ENCODE measurements at places on chromosomes 3 and 15. TPM values are rescaled to one million over a fixed set of nuclear protein-coding genes. Genes with fewer than 3 reads are reported as not detected.

- H3K27me3 ChIP-seq, result no peaks in the 10 kb centered on the region
- peaks cover 4% of the 10 kb centered on the region for H3K4me1 ChIP-seq
- no peak overlapping the region for H3K4me3 ChIP-seq
- peaks cover 58% of the 10 kb centered on the region for H3K36me3 ChIP-seq
- H3K27ac ChIP-seq, result no peak overlapping the region
Measured at GRCh38 chr3:48694610-48695392, 9.1 kb upstream of the NCKIPSD start.

DNA sequence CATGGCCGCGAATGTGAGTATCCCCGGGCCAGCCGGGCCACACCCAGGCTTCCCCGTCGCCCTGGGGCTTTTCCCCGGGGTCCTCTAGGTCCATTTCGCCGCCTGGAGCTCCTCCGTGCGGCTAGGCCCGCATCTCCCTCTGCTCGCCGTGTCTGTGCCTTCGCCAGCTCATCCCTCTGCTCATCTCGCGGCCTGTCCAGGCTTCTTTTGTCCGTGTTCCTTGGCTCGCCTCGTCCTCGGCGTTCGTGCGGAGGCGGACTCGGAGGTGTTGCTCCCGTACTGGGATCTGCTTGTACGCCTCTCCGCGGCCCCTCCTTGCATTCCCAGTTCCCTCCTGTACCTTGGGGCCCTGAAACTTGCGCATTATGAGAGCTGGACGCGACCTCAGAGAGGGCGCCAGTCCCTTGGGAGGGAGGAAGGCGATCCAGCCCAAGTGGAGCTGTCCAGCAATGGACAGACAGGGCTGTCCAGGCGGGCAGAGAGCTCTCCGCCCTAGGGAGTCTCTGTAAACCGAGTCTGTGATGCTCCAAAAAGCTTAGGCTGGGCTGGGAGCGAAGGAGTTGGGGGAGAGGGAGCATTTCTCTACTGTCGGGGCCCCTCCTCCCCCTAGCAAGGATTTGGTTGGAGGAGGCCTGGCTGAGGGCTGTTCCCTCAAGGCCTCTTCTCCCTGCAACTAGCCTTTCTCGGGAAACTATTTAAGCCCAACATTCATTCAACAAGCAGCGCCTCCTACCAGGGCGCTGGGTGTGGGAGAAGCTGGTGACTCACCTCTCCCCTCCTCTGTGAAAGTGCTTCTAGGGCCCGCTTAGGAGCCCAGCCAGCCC lies 553 bp downstream of the TMEM43 start:
- peaks cover 37% of the 10 kb centered on the region for H3K4me1 ChIP-seq
- peak overlapping the region; percentile 93 for H3K27ac ChIP-seq
- no peaks in the 10 kb centered on the region for H3K27me3 ChIP-seq
- DNase-seq, result peak; percentile 47

DNA sequence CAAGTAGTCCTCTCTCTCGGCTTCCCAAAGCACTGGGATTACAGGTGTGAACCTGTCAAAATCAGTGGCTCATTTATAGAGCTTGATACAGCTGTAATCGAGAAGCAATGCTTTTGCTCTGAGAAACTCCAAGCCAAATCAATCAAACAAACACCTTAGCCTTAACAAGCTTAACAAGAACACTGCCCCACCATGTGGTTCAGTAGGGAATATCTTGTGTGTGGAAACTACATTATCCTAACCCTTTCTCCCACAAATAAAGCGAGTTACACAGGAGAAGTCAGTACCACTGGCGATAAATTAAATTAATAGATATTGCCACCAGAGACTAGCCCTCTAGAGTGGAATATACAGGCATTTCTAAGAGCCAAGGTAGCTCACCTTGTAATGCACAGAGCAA lies 13.9 kb downstream of the CDAN1 start:
- no peaks in the 10 kb centered on the region for H3K27me3 ChIP-seq
- H3K36me3 ChIP-seq, result peaks cover 26% of the 10 kb centered on the region
- no peak overlapping the region for H3K27ac ChIP-seq
- no peak overlapping the region for H3K4me3 ChIP-seq

DNA sequence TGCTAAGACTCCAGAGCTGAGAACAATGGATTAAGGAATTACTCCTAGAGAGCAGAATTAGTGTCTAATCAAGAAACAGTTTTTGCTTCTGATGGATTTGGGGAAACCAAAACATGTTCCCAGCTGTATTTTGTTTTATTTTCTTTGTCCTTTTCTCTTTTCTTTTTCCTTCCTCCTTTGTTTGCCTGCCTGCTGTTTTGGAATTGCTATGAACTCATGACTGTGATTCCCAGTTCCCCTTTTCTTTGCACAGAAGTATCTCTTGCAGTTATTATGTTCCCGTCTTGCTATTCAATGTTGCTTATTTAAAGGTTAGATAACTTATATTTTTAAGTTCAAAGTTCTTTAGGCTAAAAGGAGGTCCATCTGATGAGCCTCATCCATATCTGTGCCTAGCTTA lies 77.0 kb upstream of the GBE1 start:
- no peak overlapping the region for H3K27ac ChIP-seq
- DNase-seq, result no peak
- H3K4me1 ChIP-seq, result no peaks in the 10 kb centered on the region
- no peak overlapping the region for H3K4me3 ChIP-seq

GRCh38 chr15:34239151-34239808 lies 14.5 kb downstream of the EMC4 start:
- peak overlapping the region; percentile 4 for H3K4me3 ChIP-seq
- peaks cover 31% of the 10 kb centered on the region for H3K4me1 ChIP-seq
- H3K36me3 ChIP-seq, result peaks cover 65% of the 10 kb centered on the region

- H3K4me1 ChIP-seq, result no peaks in the 10 kb centered on the region
- H3K27ac ChIP-seq, result no peak overlapping the region
- peaks cover under 1% of the 10 kb centered on the region for H3K27me3 ChIP-seq
- no peaks in the 10 kb centered on the region for H3K36me3 ChIP-seq
- no peak for DNase-seq
- no peak overlapping the region for H3K4me3 ChIP-seq
Measured at GRCh38 chr15:25635191-25635590, 196.4 kb upstream of the UBE3A start.

DNA sequence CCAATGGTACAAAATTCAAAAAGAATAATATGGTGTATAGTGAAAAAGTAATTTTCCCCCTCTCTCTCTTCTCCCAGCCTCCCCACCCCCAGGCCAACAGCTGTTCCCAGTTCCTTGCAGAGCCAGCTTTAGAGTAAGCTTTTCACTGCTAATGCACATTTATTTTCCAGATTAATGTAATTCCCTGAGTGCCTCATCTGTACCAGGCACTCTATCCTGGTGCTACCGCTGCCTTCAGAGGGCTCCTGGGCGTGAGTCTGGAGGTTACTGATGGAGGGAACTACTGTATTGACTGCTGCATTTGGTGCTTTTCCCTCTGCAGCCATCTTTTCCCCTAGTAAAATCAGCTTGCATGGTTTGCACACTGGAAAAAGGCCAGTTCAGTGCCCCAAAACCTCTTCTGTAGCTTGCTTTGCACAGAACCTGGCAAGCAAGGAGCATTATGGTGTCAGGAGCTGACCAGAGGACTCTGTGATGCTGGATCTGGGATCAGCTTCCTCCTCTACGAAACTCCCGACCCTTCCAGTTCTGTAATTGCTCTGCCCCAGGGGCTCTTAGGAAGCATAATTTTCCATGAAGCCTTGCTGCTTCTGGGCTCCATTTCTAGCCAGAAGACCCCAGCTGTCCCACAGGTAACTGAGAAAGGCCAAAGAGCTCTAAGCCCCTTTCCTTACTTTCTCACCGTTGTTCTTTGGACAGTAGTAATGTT lies 8.5 kb upstream of the USP3 start:
- H3K4me1 ChIP-seq, result peaks cover 51% of the 10 kb centered on the region
- H3K27me3 ChIP-seq, result peaks cover 7% of the 10 kb centered on the region
- DNase-seq, result no peak

DNA sequence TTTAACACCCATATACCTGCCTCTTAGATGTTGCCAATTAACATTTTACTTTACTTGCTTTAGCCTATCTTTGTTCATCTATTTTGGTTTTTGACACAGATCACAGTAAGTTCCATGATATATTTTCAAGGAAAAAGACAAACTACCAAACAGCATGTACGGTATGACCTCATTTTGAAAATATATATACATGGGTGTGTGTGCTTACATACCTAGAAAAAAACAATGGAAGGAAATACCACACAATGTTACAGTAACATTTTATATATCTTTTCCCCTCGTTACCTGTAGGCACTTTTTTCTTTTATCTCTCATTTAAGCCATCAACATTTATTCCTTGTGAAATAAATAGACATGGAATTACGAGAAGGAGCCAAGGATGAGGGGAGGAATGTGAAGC lies 170.0 kb downstream of the FOXP1 start:
- H3K4me1 ChIP-seq, result peaks cover 44% of the 10 kb centered on the region
- H3K4me3 ChIP-seq, result no peak overlapping the region
- no peaks in the 10 kb centered on the region for H3K27me3 ChIP-seq
- H3K27ac ChIP-seq, result no peak overlapping the region

- H3K27ac ChIP-seq, result no peak overlapping the region
- no peak overlapping the region for H3K4me3 ChIP-seq
- peaks cover 11% of the 10 kb centered on the region for H3K27me3 ChIP-seq
- H3K4me1 ChIP-seq, result no peaks in the 10 kb centered on the region
- H3K36me3 ChIP-seq, result no peaks in the 10 kb centered on the region
- no peak for DNase-seq
Measured at GRCh38 chr15:72852273-72852672, 68.7 kb upstream of the ADPGK start.

GRCh38 chr3:15623535-15624440 lies 22.2 kb downstream of the BTD start:
- no peak for DNase-seq
- H3K27ac ChIP-seq, result peak overlapping the region; percentile 91
- peaks cover 31% of the 10 kb centered on the region for H3K4me1 ChIP-seq
- no peak overlapping the region for H3K4me3 ChIP-seq
- H3K36me3 ChIP-seq, result peaks cover 58% of the 10 kb centered on the region
- no peaks in the 10 kb centered on the region for H3K27me3 ChIP-seq

DNA sequence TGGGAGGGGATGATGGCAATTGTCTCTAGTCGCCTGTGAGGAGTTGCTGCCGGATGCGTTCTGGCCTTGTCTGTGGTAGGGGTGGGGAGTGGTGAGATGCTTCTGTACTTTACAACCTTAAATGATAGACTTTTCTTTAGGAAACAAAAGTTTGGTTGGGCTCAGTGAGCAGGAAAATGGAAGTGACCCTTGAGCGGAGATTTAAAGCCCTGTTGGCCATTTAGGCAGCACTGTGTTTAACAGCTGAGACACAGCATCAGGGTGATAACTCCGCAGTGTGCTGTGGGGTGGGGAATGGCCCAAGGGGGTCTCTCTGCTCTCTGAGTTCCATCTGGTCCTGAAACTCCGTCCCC lies 36.6 kb downstream of the SPSB4 start:
- H3K27me3 ChIP-seq, result peaks cover 9% of the 10 kb centered on the region
- no peak for DNase-seq
- H3K4me1 ChIP-seq, result peaks cover 2% of the 10 kb centered on the region
- no peaks in the 10 kb centered on the region for H3K36me3 ChIP-seq
- no peak overlapping the region for H3K27ac ChIP-seq

DNA sequence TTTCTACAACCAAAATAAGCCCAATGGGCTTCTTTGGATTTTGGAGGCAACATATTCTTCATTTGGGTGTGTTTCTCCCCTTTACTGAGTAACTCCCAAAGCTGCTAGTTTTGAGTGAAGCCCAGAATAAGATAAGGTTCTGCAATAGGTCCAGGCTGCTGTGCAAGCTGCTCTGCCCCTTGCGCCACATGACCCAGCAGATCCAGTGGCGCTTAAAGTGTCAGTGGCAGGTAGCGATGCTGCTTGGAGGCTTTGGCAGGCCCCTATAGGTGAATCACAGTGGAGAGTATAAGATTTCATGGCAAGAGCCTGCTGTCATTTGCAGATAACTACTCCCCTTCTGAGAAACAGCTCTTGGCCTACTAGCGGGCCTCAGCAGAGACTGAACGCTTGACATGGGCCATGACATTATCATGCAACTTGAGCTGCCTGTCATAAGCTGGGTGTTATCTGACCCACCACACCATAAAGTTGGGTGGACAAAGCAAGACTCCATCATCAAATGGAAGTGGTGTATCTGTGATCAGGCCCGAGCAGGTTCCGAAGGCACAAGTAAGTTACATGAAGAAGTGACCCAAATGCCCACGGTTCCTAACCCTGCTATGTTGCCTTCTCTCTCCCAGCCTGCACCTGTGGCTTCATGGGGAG lies 88.4 kb upstream of the OXTR start:
- no peak overlapping the region for H3K27ac ChIP-seq
- no peaks in the 10 kb centered on the region for H3K4me1 ChIP-seq
- no peaks in the 10 kb centered on the region for H3K27me3 ChIP-seq
- DNase-seq, result no peak

DNA sequence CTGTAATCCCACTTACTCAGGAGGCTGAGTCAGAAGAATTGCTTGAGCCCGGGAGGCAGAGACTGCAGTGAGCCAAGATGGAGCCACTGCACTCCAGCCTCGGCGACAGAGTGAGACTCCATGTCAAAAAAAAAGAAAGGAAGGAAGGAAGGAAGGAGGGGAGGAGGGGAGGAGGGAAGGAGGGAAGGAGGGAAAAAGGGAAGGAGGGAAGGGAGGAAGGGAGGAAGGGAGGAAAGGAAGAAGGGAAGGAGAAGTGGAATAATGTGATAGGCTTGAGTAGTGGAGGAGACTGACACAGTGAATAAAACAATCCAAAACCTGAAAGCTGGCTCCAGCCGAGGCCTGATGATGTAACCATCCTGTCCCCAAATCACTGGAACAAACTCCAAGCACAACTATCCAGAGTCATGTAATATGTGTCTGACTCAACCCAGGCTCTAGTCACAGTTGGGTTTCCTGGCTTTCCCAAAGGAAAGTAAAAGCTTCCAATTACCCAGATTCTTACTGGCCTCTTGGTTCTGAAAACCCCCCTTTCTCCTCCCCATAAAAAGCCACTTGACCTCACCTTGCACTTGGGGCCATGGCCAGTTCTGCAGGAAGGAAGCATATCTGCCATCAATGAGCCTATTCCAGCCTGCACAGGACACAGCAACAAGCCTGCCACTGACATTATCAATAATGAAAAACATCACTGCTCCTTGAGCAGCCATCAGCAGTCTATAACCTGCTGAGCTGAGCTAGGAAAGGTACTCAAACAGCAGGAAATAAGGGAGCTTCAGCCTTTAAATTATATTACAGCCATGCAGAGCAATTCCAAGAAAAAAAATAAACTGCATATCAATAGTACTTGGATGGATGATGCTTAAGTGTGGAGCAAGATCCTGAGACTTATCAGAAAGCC lies 48.3 kb downstream of the MB21D2 start:
- H3K4me3 ChIP-seq, result no peak overlapping the region
- H3K4me1 ChIP-seq, result peaks cover 7% of the 10 kb centered on the region
- no peak overlapping the region for H3K27ac ChIP-seq
- H3K36me3 ChIP-seq, result peaks cover 6% of the 10 kb centered on the region
- no peak for DNase-seq
- H3K27me3 ChIP-seq, result no peaks in the 10 kb centered on the region

CP gene
- not detected for total RNA-seq

SLCO2A1 gene
- not detected for total RNA-seq

FGF12 gene
- total RNA-seq, result not detected

NDN gene
- 4.8 TPM for total RNA-seq

CYB561D2 gene
- total RNA-seq, result 22.9 TPM

DNAH12 gene
- 0.11 TPM for total RNA-seq

FBXL2 gene
- not detected for total RNA-seq

ANKRD63 gene
- 0.41 TPM for total RNA-seq

C3orf22 gene
- not detected for total RNA-seq

CTNNB1 gene
- 238 TPM for total RNA-seq

ADGRG7 gene
- total RNA-seq, result not detected

RARRES1 gene
- total RNA-seq, result 0.21 TPM

RTP4 gene
- 3.9 TPM for total RNA-seq

PIGZ gene
- 2.1 TPM for total RNA-seq
